ENCODE measurements at places on chromosomes 13 and 19.

GRCh38 chr13:108283110-108283509 lies 13.6 kb downstream of the TNFSF13B start:
- DNase-seq: no peak

DNA sequence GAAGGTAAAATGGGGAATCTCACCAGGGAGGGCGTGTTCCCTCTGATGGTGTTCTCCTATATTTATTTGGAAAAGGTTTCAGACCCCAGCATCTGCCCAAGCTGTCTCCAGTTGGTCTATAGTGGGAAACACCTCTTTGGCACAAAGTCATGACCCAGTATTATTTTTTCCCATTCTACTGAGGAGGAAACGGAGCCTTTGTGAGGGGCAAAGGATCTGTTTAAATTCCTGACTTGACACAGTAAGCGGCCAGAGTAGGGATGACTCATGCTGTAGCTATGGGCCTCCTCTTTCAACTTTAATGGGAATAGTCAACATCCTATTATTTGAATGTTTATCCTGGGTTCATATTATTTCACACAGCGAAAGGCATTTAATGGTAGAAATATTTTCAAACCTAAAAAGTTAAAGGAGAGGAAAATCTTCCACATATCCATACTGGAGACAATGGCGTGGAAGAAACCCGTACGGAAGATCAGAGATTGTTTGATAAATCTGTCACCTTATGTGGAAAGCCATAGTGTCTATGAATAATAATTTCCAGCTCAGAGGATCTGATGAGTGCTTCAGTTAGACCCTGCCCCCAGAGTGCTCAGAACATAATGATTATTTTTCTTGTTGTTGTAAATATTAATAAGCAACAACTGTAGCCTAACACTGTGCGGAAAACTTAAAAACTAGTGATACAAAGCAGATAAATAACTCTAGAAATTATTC lies 126.0 kb downstream of the FOXO1 start:
- DNase-seq: no peak

DNA sequence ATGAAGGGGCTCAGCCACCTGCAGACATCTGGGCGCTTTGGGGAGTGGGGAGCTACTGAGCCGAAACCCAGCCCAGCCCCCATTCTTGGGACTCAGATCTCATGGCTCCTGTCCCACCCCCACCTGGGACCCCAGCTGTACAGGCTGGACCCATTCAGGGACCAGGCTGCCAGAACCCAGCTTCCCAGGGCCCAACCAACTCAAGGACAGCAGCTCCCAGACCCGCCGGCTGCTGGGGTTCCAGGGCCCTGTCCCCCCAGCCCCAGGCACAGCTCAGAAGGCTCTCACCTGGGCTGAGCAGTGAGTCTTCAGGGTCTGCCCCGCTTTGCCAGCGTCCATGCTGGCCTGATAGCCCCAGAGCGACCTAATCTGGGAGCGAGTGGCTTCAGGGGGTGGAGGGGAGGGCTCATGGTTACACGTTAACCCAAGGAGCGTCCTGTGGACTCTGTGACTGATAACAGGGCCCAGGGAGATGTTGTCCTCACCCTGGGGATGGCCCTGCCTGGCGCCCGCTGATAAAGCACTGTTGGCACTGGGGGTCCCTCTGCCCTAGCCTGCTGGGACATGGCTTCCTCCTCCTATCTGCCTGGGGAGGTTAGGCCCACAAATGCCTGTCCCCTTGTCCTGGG lies at the start of gene TMEM86B:
TSS of gene TMEM86B (minus strand) at position 361 of the 629 bp plus-strand sequence. CDS start at position 339, 22 bp downstream.
- no peak for DNase-seq

DNA sequence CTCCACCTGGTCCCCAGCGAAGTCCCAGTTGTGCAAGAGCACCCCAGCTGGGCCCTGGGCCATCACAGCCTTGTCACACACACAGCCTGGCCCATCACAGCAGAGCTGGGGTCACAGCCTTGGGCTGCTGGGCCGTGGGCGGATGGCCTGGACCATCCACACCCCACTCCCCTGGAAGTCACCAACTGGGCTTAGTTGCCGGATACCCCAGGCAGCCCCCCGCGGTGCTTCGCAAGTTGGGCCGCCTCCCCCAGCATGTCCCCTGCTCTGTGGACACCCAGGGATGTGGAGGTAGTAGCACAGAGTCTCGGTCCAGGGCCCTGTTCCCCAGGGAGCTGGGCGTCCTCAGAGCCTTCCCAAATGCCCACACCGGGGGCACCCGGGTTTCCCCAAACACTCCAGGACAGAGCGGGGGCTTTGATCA lies 4.5 kb upstream of the ZNF554 start:
- no peak for DNase-seq

DNA sequence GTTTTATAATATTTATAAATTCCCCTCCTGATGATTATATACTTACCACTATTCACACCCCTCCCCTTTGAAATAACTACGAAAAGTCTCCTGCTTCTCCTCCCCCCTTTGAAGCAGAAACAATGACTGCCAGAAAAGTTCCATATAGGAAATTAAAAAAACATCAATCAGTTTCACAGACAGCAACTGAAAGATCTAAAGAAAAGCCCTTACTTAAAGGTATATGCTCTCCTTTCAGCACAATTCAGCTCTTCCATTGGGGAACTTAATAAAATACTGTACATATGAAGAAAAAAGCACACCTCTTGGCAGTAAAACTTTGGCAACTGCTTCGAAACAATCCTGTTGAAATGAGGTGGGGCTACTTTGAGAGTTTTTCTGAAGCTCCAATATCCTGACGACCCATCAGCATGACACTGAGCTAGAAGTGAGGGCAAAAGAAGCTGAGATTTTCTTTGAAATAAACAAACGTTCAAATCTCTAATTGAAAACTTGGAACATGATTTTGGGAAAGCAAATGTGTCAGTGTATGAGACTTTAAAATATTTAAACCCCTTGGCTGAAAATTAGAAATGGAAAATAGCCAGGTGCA lies 147.6 kb upstream of the RXFP2 start:
- no peak for DNase-seq

Measured in activated CD8-positive, alpha-beta memory T cell treated with anti-CD3 and anti-CD28 coated beads, Interleukin-2, amount 50 U/mL, for 4 hours (primary cell).